Activated CD4-positive, alpha-beta T cell treated with anti-CD3 and anti-CD28 coated beads, Interleukin-2, amount 10 ng/mL, durations not matched to agents 7 days and 5 days (primary cell): ENCODE measurements at places on chromosomes 16 and 17. TPM values are rescaled to one million over a fixed set of nuclear protein-coding genes. Genes with fewer than 3 reads are reported as not detected.
A peak's percentile ranks its signal among the peaks of the same experiment; 100 is the strongest.

GRCh38 chr17:15260376-15261257, 4.5 kb downstream of the PMP22 start:
- peaks cover 17% of the 10 kb centered on the region for H3K4me1 ChIP-seq
- H3K4me3 ChIP-seq, result peak overlapping the region; percentile 69
- no peak overlapping the region for H3K27ac ChIP-seq

- no peaks in the 10 kb centered on the region for H3K27me3 ChIP-seq
- H3K36me3 ChIP-seq, result no peaks in the 10 kb centered on the region
- H3K4me1 ChIP-seq, result no peaks in the 10 kb centered on the region
- DNase-seq, result no peak
These were observed 27.7 kb downstream of the TPSG1 start for GRCh38 chr16:1197237-1197866.

DNA sequence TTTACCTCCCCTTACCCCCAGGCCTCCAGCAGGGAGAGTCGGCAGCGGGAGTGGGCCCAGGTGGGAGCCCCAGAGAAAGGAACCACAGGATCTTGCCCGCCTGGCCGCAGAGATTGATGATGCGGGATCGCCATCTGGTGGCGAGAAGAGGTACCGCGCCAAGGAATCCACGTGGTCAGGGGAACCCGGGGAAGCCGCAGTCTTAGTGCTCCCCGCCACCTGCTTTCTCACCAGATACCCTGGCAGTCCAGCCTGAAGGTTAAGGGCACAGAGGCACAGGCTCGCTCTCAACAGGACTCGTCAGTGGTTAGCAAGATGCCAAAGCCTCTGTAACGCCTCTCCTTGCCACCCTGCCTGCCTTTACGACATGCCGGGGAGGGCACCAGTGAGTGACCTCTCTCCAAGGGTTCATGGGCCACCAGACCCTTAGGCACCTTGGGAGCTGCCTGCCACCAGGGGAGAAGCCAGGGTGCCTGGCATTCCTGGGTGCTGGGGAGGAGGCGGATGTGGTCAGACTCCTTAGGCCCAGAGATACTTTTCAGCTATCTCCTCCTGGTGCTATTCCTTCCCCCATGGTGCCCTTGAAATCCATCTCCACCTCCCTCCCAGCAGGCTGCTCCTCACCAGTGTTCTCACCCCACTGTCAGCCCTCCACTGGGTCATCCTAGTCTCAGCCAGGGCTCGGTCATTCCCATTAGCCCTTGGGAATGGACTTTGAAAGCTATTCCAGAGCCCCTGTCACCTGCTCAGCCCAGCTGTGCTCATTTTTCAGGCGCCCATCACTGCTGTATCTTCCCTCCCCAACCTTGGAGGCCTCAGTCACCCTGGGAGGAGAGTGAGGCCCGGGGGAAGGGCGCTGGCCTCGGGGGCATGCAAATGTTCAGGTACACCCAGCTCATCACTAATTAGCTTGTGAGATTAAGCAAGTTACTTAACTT, 5.5 kb upstream of the RHBDF2 start:
- DNase-seq, result peak; percentile 90
- no peak overlapping the region for H3K4me3 ChIP-seq
- peaks cover 45% of the 10 kb centered on the region for H3K4me1 ChIP-seq
- no peaks in the 10 kb centered on the region for H3K36me3 ChIP-seq
- peaks cover 7% of the 10 kb centered on the region for H3K27me3 ChIP-seq

- H3K36me3 ChIP-seq, result no peaks in the 10 kb centered on the region
- H3K4me3 ChIP-seq, result no peak overlapping the region
- H3K4me1 ChIP-seq, result no peaks in the 10 kb centered on the region
- DNase-seq, result no peak
These were observed 66.6 kb upstream of the AXIN2 start for GRCh38 chr17:65627891-65628643.

DECR2 gene
- total RNA-seq, result 5.3 TPM

GRCh38 chr17:78184868-78185267, 2.0 kb downstream of the TK1 start:
- peaks cover 37% of the 10 kb centered on the region for H3K36me3 ChIP-seq
- peak overlapping the region; percentile 72 for H3K27ac ChIP-seq
- peak overlapping the region; percentile 78 for H3K4me3 ChIP-seq
- H3K27me3 ChIP-seq, result no peaks in the 10 kb centered on the region
